ENCODE measurements at places on chromosomes 4 and X.

DNA sequence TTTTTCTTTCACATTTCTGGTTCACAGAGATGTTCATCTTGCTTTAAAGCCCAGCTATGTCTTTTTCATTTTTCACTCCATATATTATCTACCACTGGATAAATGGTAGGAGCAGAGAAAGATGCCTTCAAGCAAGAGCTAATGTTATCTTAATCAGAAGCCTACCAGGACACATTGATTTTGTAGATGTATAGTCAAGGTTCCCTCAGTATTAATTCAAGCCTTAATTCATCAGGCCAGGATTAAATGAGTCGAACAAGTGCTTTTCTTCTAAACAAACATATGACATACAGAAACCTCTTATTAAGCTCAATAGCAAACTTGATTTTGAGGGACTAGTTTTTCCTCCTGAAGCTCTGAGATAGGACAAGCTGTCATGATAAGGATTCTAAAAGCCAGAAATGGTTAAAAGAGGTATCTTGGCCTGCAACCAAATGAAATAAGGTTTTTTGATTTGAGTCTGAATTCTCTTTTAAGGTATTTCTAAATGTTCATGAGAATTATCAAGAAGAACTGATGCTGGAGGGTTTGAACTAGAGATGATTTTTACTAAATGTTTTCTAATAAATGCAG, 81.7 kb upstream of the FTHL17 start:
- DNase-seq: no peak

GRCh38 chr4:79949178-79949577, 123.9 kb downstream of the ANTXR2 start:
- DNase-seq: no peak

- no peak for DNase-seq
Observed at GRCh38 chr4:37684154-37684553, 2.0 kb downstream of the RELL1 start.

GRCh38 chr4:150828159-150828558, 186.9 kb downstream of the LRBA start:
- no peak for DNase-seq

- no peak for DNase-seq
Observed at GRCh38 chrX:6095469-6095868, 133.2 kb downstream of the NLGN4X start.

GRCh38 chr4:151530783-151531182, 121.8 kb downstream of the FHIP1A start:
- no peak for DNase-seq

- DNase-seq: no peak
Observed at GRCh38 chr4:170001745-170002267, 24.4 kb downstream of the MFAP3L start.

DNA sequence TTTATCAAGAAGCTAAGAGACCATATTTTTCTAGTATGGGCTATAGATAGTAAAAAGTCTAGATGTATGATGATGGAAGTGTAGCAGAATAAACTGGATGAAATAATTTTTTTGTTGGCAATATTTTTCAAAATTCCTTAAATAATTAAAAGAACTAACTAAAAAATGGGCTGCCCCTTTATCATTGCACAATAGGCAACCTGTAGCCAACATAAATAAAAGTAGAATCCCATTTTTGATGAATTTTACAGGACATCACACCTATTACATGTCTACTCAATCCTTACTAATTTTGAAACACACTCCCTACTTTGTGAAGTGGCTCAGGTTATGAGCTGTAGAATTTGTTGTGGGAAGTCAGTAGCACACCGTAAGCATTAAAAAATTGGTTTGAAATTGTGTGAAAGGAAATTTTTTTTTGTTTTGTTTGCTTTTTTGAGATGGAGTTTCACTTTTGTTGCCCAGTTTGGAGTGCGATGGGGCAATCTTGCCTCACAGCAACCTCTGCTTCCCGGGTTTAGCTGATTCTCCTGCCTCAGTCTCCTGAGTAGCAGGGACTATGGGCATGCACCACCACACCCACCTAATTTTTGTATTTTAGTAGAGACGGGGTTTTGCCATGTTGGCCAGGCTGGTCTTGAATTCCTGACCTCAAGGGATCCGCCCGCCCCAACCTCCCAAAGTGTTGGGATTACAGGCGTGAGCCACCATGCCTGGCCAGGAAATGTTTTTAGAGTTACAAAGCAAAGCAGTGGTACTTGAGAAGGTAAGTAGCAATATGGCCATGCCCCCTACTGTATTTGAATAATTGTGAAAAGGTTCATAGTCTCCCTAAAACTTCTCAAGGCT, 8.9 kb upstream of the RUFY3 start:
- DNase-seq: no peak

- DNase-seq: no peak
Observed at GRCh38 chrX:76147106-76147505, 25.8 kb upstream of the PBDC1 start.

DNA sequence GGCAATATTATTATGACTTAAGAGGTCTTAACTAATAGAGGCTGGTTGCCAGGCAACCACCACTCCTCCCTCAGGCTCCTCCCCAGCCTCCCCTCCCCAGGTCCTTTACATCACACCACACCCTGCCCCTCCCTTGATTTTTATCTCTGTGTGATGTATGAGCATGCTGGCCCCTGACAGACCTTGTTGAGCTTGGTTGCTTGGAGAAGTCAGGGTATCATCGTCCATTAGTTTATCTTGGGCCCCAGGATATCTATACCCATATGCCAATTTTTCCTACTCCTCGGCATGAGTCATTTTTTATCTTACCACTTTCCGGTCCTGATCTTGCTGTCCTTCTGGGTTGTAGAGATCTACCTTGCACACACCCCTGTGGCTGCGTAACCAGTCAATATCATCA, 2.5 kb downstream of the AKAP4 start:
- no peak for DNase-seq

DNA sequence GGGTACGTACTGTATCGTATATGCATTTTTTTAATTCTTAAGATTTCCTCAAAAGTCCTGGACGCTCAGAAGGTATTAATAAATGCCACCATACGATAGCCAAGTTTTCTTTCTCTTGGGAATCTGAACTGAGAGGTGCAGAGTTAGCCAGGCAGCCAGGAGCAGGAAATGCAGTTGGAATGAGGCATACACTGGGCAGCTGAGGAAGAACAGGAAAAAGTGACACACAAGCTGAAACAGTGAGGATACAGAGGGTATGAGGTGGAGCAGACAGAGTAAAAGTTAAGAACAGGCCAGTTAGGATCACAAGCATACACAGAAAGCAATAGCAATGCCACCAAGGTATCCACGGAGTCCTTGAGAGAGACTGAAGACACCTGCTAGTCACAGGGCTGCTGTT, 13.4 kb downstream of the UFSP2 start:
- DNase-seq: no peak
